Stimulated activated CD8-positive, alpha-beta memory T cell treated with anti-CD3 and anti-CD28 coated beads, Interleukin-15, amount 100 ng/mL, for 24 hours (primary cell): ENCODE measurements at places on chromosomes 16 and 17.

DNA sequence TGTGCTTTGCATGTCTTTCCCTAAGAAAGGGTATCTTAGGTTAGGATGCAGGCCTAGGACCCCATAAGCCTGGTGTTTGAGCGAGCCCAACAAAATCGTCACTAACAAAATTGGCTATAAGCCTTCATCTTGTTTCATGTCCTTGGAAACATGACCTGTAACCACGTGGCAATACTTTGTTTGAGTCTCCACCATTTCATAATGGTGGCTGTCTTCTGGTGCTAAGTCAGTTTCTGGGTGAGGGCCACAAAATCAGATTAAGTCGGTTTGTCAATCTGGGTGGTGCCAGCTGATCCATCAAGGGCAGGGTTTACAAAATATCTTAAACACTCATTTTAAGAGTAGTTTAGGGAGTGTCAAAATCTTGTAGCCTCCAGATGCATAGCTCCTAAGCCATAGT lies 33.0 kb downstream of the C16orf54 start:
- DNase-seq: no peak

DNA sequence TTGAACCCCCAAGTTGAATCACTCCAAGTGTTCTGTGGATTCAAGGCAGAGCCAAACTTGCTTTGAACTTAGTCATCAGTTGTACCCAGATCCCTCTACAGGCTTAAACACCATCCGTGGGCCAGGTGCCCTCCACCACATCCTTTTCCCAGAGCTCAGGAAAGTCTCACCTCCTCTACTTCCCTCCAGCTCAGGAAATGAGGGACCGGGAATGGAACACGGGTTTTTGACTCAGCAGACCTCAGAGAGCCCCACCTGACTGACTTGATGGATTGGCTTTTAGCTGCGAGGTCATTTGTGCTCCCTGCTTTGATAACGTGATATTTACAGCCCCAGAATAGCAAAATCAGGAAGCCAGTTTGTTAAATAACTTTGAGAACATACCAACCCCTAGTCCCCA lies 20.1 kb downstream of the GID4 start:
- DNase-seq: no peak

DNA sequence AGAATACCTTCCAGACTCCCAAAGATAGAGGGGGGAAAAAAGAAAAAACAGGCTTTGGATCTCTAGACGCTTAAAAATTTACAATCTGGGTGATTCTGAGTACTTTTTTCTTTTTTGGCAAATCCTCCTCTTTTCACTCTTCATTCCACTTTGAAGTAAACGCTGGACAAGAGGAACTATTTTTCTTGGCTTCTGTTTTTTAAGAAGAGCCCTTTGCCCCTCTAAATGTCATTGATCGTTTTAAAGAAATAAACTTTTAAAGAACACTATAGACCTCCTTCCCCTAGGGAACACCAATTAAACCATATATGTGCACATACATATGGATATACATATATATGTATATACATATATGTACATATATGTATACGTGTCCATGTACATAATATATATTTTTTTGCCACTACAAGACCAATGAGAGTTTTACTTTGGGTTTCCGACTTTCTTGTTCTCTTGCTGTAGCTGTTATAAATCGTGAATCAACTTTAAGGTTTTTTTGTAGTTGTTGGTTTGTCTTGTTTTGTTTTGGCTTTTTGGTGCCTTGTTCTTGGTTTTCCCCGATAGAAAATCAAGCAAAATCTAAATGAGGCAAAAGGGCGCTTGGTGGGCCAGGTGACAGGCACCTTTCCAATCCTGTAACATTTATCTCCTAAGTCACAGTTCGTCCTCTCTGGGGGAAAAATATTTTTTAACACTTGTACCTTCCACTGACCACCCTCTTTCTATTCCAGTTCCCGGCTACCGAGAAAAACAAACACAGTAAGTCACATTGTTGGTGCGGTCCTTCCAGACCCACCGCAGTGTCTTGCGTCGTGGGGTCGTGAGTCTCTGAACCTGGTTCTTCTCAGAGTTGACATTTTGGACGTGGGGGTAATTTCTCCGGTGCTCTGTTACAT lies 4.4 kb downstream of the FOXF1 start:
- no peak for DNase-seq

- no peak for DNase-seq
Measured at GRCh38 chr16:16175296-16175695, 48.0 kb downstream of the ABCC6 start.
